ENCODE measurements at places on chromosomes 12 and 14. TPM values are rescaled to one million over a fixed set of nuclear protein-coding genes. Genes with fewer than 3 reads are reported as not detected.

- no peaks in the 10 kb centered on the region for H3K4me1 ChIP-seq
- H3K36me3 ChIP-seq: no peaks in the 10 kb centered on the region
- H3K27me3 ChIP-seq: no peaks in the 10 kb centered on the region
- DNase-seq: no peak
- H3K4me3 ChIP-seq: no peak overlapping the region
Measured at GRCh38 chr12:63909746-63910145, 65.2 kb downstream of the SRGAP1 start.

- H3K4me1 ChIP-seq: peaks cover 4% of the 10 kb centered on the region
- H3K4me3 ChIP-seq: no peak overlapping the region
Measured at GRCh38 chr12:120457133-120457532, 10.9 kb downstream of the GATC start.

DNA sequence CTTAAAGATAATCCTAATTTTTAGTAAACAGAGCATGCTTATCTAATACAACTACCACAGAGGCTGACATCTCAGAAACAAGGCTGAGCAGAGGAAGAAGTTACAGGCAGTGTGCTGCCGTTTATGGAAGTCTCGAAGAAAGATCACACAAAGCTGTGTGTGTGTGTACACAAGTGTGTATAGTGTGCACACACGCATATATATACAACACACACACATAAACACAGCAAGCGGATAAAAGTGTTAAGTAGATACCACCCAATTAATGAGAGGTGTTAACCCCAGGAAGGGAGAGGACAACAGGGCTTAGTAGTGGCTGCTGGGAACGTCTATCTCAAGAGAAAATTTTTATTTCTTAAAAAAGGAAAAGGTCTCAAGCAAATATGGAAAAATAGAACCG lies 15.3 kb downstream of the CCDC88C start:
- no peak overlapping the region for H3K27ac ChIP-seq
- H3K4me1 ChIP-seq: peaks cover 4% of the 10 kb centered on the region
- H3K4me3 ChIP-seq: no peak overlapping the region

DNA sequence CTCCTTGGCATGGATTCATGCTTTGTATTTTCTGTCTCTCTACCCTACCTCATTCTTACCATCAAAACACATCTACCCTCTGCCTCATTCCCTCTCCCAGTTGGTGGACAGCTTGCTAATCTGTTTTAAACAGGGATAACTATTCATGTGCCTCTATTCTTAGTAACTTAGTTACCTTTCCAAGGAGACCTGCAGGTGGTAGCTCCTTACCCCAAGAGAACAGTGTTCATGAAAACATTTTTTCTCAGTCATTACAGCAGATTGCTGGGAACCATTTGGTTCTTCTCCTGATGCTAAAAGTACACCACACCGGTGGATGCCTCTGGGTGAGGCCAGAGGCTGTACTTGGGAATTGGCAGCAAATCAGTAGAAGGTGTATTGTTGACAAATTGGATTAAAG lies 73.0 kb downstream of the CMKLR1 start:
- peak; percentile 27 for DNase-seq
- H3K27ac ChIP-seq: no peak overlapping the region
- no peaks in the 10 kb centered on the region for H3K36me3 ChIP-seq
- no peak overlapping the region for H3K4me3 ChIP-seq
- H3K27me3 ChIP-seq: no peaks in the 10 kb centered on the region

GRCh38 chr14:89477391-89477790 lies 60.4 kb upstream of the FOXN3 start:
- DNase-seq: no peak
- no peaks in the 10 kb centered on the region for H3K27me3 ChIP-seq
- no peak overlapping the region for H3K4me3 ChIP-seq
- H3K36me3 ChIP-seq: no peaks in the 10 kb centered on the region
- H3K4me1 ChIP-seq: peaks cover 5% of the 10 kb centered on the region

DNA sequence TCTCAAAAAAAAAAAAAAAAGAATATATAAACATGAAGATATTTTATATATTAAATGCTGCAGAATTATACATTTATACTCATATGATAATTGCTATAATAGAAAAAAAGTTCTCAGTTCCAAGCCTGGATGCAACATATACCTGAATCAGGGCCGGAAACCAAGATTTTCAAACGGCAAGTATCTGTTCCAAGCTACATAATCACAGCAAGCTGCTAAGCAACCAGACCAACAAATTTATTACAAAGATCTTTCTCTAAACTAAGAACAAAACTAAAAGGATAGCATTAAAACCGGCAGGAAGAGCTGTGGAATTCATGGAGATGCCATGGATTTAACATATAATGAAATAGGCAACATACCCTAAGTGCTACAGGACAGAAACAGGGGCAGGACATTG lies 7.1 kb downstream of the RACGAP1 start:
- no peak for DNase-seq
- H3K36me3 ChIP-seq: peaks cover 43% of the 10 kb centered on the region
- H3K4me1 ChIP-seq: no peaks in the 10 kb centered on the region

Gene RFX4
- not detected for total RNA-seq

Gene TAS2R42
- not detected for total RNA-seq

Gene IL22
- not detected for total RNA-seq

Gene FAM186B
- total RNA-seq: 0.26 TPM

All from endodermal cell (in vitro differentiated cells).